ENCODE measurements at places on chromosomes 13 and 19. TPM values are rescaled to one million over a fixed set of nuclear protein-coding genes. Genes with fewer than 3 reads are reported as not detected.

The OR10H5 gene
- total RNA-seq = not detected

The CEACAM20 gene
- total RNA-seq = not detected

The TDRD12 gene
- total RNA-seq = 0.35 TPM

The NXNL1 gene
- total RNA-seq = 0.45 TPM

The B3GNT3 gene
- not detected for total RNA-seq

The GTF2F1 gene
- total RNA-seq = 56.7 TPM

DNA sequence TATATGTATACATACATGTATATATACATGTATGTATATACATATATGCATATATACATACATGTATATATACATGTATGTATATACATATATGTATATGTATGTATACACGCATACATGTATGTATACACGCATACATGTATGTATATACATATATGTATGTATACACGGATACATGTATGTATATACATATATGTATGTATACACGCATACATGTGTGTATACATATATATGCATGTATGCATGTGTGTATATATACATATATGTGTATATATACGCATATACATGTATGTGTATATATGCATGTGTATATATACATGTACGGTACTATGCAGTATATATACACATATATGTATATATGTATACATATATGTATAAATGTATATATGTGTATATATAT is 2.6 kb upstream of the NCR1 start:
- DNase-seq = no peak

DNA sequence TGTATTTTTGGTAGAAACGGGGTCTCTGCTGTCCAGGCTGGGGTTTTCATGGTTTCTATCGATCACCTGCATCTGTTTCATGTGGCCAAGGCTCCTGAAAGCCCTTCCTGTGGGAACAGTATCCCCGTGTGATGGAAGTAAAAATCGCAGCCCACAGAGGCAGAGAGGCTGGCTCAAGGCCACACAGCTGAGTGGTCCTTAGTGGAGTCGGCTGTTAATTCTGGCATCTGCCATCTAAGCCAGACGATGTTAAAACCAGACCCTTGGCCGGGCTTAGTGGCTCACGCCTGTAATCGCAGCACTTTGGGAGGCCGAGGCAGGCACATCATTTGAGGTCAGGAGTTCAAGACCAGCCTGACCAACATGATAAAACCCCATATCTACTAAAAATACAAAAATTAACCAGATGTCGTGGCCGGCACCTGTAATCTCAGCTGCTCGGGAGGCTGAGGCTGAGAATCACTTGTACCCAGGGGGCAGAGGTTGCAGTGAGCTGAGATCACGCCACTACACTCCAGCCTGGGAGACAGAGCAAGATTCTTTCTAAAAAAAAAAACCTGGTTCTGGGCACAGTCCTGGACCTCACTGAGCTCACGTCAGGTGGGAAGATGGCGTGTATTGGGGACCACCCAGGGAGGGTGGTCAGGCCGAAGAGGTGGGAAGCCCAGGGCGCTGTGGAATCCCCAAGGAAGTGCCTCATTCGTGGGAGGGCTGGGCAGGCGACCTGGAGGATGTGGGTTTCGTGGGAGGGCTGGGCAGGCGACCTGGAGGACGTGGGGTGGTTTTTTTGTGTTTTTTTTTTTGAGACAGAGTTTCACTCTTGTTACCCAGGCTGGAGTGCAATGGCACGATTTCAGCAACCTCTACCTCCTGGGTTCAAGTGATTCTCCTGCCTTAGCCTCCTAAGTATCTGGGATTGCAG is 18.5 kb upstream of the MISP start:
- no peak for DNase-seq

GRCh38 chr13:95111608-95112007 is 189.6 kb downstream of the ABCC4 start:
- no peak for DNase-seq

- no peak for DNase-seq
Observed at GRCh38 chr19:47176627-47177090, 46.0 kb downstream of the SAE1 start.

- no peak for DNase-seq
Observed at GRCh38 chr19:2455851-2456570, 748 bp downstream of the LMNB2 start.

DNA sequence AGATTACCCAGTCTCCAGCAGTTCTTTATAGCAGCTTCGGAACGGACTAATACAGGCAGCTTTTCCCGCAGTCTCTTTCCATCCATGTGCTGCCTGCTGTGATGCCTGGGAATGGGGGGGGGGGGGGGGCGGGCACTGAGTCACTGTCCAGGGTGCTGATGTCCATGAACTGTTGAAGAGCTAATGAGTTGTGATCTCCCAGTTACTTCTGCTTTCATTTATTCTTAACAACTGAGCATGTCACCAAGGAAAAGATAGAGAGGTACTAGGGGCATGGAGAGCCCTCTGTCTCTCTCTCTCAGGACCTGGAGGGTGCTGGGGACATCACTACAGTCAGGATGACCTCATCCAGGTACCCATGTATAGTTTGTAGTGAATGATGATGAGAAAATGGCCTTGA is 20.3 kb upstream of the CEACAM1 start:
- no peak for DNase-seq

DNA sequence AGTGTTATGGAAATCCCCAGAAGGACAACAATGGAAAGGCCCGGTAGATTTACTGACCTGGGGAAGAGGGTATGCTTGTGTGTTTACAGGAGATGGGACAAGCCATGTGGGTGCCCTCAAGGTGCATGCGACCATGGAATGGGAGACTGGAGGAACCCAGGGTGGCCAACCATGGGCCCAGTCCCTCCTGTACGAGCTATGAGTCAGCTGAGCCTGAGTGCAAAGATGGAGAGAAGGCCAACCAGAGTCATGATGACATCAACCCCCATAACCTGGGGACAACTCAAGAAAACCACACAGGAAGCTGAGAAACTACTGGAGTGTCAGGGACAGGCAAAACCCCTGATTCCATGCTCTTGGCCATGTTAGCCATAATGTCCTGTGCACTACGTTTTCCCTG is 7.8 kb downstream of the ZNF350 start:
- no peak for DNase-seq

- no peak for DNase-seq
Observed at GRCh38 chr13:97279913-97280312, 57.8 kb downstream of the MBNL2 start.

GRCh38 chr13:106109391-106109791 is 426.1 kb downstream of the EFNB2 start:
- no peak for DNase-seq

- DNase-seq = no peak
Observed at GRCh38 chr19:13748169-13748828, 16.0 kb upstream of the MRI1 start.
